ENCODE measurements at places on chromosomes 13 and 19. TPM values are rescaled to one million over a fixed set of nuclear protein-coding genes. Genes with fewer than 3 reads are reported as not detected.

NR1H2 gene
- total RNA-seq, result 116 TPM

HSPB6 gene
- total RNA-seq, result 0.47 TPM

- no peak for DNase-seq
Observed at GRCh38 chr13:27860743-27861142, 59.1 kb upstream of the PDX1 start.

DNA sequence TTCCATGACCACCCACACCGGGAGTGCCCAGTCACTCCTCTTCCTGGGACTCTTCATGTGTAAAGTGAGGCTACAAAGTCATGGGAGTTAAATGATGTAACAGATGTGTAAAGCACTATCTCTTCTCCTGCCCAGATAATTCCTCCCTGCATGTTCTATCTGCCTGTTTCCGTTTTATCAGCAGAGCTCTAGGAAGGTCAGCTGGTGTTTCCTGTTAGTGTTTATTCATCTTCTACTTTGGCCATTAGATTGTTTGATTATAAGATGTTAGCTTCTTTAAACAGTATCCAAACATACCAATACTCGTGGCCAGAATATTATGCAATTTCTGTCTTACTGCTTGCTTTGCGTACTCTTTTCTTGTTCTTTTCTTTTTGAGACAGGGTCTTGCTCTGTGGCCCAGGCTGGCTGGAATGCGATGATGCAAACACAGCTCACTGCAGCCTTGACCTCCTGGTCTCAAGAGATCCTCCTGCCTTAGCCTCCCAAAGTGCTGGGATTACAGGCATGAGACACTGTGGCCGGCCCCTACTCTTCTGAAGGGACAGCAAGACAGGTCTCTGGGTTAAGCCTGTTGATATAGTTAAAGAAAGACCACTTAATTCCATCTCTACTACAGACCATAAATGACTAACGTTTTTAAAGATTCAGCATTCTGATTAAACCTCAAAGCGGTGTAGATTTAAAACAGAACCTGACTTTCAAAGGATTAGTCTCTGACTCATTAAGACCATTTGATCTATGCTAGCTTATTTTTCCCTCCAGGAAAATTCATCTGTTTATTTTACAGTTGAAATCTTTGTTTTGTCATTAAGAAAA is 97.4 kb upstream of the AKAP11 start:
- peak; percentile 81 for DNase-seq

DNA sequence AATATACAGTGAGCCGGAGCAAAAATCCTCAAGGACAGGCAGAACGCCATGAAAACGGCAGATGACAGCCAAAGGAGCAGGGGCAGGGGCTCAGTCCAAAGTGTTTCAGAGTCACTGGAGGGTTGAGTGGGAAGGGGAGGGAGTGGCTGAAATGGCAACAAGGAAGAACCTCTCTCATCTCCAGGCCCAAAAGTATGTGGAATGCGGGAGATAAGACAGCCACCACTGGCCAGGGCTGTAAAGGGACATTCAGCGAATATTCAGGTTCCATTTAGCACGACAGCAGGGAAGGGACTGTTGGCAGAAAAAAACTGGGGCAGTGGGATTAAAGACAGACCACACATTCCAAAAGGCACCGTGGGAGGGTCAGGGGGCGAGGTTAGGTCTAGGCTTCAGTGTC is 48.4 kb downstream of the USPL1 start:
- DNase-seq, result no peak

GRCh38 chr13:109400624-109401257 is 385.6 kb downstream of the IRS2 start:
- DNase-seq, result no peak

- peak; percentile 5 for DNase-seq
Observed at GRCh38 chr13:31485651-31486051, 253.7 kb upstream of the RXFP2 start.

DNA sequence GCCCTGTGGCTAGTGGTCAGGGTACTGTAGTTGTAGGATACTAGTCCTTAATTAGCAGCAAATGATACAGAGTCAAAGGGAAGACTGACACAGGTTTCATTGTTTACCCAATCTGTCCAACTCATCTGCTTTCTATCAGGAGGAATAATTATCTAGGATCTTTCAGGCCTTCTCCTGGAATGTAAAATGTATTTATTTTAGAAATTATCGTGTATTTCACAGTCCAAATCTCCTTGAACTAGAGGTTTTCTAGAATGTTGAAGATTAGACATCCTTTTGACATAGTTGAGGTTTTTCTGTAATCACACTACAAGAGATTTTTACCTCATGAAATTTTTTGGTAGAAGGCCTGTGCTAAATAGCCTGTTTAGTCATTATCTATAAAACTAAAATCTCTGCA is 1694.8 kb upstream of the PCDH20 start:
- peak; percentile 21 for DNase-seq

DNA sequence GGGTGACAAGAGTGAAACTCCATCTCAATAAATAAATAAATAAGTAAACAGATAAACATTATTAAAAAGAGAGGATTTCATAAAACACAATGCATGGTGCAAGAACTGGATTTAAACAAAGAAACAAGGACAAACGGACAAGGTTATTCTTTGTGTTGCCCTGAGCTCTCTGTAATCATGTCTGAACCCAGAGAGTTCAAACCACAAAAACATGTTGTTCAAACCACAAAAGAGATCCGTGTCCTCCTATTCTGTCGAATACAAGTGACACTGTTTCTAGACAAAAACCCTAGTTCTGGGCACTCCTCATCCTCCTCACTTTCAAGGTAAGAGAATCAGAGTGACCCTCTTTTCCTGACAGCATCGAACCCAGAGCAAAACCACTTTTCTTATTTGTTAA is 4.6 kb upstream of the TPRX2 start:
- peak; percentile 38 for DNase-seq

TMEM59L gene
- total RNA-seq, result not detected

ZNF208 gene
- total RNA-seq, result not detected

NLRP5 gene
- total RNA-seq, result not detected

GRCh38 chr19:28349604-28350003 is 863.3 kb downstream of the UQCRFS1 start:
- no peak for DNase-seq

EBPL gene
- 70.8 TPM for total RNA-seq

ZNF253 gene
- 2.7 TPM for total RNA-seq

- no peak for DNase-seq
Observed at GRCh38 chr13:23347601-23348000, 85.9 kb downstream of the SACS start.

IFNL4 gene
- total RNA-seq, result not detected

- DNase-seq, result no peak
Observed at GRCh38 chr19:52735734-52736133, 890 bp upstream of the ZNF611 start.

- peak; percentile 97 for DNase-seq
Observed at GRCh38 chr13:33285420-33286124, at the start of gene STARD13. Gene STARD13, minus strand, starts transcription at chr13:33285755. Its CDS starts 117 bp downstream, at chr13:33285638.

DNA sequence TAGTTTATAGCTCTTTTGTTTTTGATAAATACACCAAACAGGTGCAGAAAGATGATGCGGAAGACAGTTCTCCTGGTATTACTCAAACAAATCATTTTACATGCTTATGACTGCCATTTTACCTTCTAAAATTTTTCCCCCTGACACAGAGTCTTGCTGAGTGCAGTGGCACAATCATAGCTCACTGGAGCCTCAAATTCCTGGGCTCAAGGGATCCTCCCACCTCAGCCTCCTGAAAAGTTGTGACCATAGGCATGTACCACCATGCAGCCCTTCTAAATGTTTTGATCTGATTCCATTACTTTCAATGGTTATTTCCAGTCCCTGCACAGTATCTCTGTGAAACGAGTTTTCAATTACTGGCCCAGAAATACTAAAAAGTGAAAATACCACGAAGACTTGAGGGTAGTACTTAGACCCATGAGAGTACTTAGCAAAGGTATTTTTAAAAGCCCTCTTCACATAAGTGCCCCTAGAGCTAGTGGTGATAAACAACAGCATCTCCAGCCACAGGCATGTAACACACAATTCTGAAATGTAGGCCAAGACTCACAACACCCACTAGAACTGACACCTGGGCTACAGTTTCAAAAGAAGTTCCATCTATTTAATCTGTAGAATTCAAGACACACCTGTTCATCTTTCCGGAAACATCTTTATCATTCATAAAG is 11.3 kb downstream of the HSPH1 start:
- no peak for DNase-seq

GRCh38 chr13:27621116-27621365 is 651 bp upstream of the POLR1D start:
- DNase-seq, result no peak

DNA sequence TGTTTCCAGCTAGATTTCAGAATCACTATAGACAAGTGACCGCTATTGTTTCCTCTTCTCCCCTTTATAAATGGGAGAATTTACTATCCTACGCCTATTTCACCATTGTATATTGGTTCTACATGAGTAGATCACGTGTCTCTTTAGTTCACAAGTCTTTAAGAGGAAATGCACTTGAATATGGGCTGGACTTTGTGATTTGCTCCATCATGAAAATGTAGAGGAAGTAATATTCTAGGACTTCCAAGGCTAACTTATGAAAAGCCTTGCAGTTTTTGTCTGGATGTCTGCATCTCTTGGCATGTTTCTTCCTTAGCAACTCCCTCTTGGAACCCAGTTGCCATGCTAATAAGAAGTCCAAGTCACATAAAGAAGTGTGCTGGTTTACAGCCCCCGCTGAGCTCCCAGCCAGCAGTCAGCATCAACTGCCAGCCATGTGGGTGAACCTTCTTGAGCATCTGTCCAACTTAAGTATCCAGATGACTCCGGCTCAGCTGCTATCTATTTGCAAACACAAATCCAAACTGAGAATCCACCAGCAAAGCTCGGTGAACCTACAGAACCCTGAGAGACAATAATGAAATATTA is 4.8 kb upstream of the FBXL3 start:
- no peak for DNase-seq

DNA sequence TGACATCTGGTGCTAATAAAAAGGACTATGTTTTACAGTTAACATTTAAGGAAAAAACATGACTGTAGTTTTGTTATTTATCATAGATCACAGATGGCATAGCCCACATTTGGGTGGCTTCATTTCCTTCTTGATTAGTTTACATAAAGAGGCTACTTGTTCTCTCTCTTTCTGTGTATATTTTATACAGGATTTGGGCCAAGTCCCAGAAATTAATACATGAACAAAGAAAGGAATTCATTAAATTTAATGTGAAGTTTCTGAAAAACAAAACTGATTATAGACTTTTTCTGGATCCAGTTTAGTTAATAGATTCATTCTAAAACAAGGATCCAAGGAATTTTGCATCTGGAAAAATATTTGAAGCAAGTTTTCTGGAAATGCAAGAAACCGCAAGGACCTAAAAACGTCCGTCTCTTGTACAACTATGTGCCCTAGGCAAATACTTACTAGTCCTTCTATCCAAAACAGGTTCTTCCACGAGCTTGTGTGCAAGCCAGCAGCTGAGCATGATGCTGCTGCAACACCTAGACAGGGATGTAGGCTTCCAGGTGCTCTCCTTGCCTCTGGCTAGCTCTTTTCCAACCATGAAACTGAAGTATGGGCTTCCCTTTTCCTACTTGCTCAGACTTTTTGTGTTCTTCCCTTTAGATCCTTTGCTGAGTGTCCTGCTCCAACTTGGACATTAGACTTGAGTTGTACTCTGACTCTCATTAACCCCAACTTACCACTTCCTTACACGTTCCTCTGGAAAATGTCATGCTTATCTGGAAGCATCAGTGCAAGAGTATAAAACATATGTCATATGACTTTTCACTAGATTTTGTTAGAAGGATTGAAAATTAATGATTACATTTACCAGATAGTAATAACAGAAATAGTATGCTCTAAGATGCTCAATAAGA is 161.5 kb upstream of the STARD13 start:
- no peak for DNase-seq

DNA sequence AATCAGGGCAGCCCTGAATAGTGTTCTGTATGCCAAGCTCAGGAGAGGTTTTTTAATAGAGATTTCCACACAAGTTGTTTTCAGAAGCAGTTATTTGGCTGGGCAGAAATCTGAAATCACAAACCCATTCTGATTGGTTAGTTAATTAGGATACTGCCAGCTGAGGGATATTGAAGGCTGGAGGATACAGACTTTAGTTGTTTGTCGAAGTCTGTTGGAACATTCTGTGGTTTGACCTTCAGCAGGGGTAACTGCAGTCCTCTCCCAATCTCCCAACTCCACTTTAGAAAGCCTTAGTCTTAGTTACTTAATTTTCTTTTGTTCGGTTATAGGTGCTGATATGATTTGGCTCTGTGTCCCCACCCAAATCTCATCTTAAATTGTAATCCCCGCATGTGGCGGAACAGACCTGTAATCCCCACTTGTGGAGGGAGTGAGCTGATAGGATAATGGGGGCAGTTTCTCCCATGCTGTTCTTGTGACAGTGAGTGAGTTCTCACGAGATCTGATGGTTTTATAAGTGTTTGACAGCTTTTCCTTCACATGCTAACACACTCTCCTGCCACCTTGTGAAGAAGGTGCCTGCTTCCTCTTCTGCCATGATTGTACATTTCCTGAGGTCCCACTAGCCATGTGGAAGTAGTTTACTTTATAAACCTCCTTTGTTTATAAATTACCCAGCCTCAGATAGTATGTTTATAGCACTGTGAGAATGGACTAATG is 169.2 kb downstream of the GPC5 start:
- DNase-seq, result no peak

DNA sequence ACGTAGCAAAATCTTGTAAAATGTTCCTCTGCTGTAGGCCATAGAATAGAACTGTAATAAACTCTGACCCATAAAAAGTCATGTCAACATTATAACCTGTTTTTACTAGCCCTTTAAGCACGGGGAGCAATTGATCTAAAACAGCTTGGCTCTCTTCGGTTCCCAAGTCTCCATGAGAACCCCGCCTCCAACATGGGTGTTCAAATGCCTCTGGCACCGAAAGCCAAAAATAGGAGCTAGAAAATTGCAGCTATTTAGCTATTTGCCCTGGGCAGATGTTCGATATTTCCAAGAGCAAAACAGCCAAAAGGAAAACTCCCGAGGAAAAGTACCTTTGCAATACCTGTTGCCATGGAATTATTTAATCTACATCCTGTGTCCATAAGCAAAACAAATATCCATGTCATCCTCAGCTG is 563.1 kb downstream of the EFNB2 start:
- no peak for DNase-seq

- DNase-seq, result peak; percentile 95
Observed at GRCh38 chr13:23506807-23507291, 63.4 kb upstream of the TNFRSF19 start.

- no peak for DNase-seq
Observed at GRCh38 chr13:32946558-32946957, 69.7 kb upstream of the KL start.

GRCh38 chr13:27592865-27593264 is 27.5 kb downstream of the LNX2 start:
- DNase-seq, result no peak

- no peak for DNase-seq
Observed at GRCh38 chr13:111265701-111266035, 54.8 kb upstream of the TEX29 start.

GRCh38 chr19:960020-960419 is 24.1 kb upstream of the WDR18 start:
- DNase-seq, result no peak
